ENCODE measurements at places on chromosomes 12 and 14.

DNA sequence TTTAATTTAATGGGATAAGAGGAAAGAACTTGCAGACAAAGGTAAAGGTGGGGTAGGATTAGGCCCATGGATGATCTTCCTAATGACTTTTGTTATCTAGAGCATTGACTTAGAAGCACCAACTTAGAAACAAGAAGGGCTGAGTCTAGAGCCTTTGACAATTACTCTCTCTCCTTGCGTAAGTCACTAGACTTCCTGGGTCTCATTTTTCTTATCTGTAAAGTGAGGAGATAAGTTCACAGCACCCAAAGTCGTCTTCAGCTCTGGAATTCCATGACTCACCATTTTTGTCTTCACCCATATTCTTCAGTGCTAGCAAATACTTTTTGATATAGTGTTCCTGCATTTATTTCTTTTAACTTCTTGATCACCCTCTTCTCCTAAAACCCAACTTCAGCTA, 75.7 kb downstream of the SSPN start:
- no peaks in the 10 kb centered on the region for H3K36me3 ChIP-seq
- no peaks in the 10 kb centered on the region for H3K27me3 ChIP-seq
- H3K4me3 ChIP-seq: no peak overlapping the region
- H3K27ac ChIP-seq: no peak overlapping the region
- no peak for DNase-seq

- no peak overlapping the region for H3K4me3 ChIP-seq
- no peak for DNase-seq
- H3K27ac ChIP-seq: no peak overlapping the region
- no peaks in the 10 kb centered on the region for H3K27me3 ChIP-seq
Measured at GRCh38 chr14:103395244-103395643, 10.0 kb downstream of the MARK3 start.

DNA sequence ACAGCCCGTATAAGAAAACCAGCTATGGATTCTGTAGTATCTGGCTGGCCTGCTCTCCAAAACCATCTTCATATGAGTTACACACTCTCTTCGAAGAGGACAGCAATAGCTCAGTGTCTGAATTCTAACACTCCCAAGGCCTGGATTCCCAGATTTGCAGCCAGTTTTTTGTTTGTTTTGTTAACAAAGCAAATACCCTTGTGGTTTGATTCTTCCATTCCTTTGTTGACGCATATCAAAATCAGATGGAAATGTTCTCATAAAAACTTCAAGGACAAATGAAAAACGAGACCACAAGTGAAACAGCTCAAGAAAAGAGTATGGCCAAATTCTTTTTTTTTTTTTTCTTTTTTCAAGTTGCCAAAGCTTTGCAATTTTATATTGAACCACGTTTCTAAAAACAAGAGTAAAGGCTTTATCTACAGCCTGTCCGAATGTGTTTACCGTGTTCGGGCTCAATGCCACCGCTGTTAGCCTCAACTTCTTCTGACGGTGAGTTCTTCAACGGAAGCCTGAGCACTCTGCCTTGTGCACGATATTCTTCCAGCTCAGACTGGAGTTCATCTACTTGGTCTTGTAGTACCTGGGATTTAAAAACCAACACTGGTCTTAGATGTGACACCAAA, 67.5 kb downstream of the NIN start:
- H3K27ac ChIP-seq: no peak overlapping the region
- no peak for DNase-seq
- H3K27me3 ChIP-seq: no peaks in the 10 kb centered on the region
- no peaks in the 10 kb centered on the region for H3K4me1 ChIP-seq
- no peak overlapping the region for H3K4me3 ChIP-seq

DNA sequence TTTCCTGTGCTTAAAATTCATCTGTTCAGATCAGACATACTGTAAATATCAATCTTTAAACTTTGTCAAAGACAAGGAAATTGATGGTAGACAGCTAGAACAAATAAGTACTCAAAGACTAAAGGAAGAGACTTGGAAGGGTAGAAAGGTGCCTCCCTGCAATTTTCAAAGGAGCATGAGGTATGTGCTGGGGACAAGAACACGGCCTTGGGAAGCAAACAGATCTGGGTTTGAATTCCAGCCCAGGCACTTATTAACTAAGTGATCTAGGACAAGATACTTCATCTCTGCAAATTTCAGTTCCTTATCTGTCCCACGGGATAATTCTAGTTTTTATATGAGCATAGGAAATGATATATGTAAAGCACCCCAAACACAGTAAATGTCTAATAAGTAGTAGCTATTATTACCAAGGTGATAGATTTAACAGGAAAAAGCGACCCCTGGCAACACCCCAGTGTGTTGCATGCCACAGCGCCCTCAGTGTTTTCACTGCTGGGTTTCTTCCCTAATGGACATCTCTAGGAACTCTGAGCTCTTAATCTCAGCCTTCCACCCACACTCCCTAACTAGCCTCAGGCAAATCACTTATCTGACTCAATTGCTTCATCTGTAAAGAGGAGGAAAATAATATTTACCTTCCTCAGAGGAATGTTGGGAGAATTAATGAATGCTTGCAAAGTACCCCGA, 44.7 kb upstream of the BMP4 start:
- no peaks in the 10 kb centered on the region for H3K27me3 ChIP-seq
- H3K36me3 ChIP-seq: no peaks in the 10 kb centered on the region
- no peak overlapping the region for H3K27ac ChIP-seq
- no peaks in the 10 kb centered on the region for H3K4me1 ChIP-seq

GRCh38 chr14:90797451-90797850, 18.8 kb downstream of the TTC7B start:
- H3K27me3 ChIP-seq: no peaks in the 10 kb centered on the region
- H3K27ac ChIP-seq: no peak overlapping the region
- H3K36me3 ChIP-seq: no peaks in the 10 kb centered on the region
- H3K4me1 ChIP-seq: peaks cover 15% of the 10 kb centered on the region
- no peak overlapping the region for H3K4me3 ChIP-seq

- no peaks in the 10 kb centered on the region for H3K27me3 ChIP-seq
- no peaks in the 10 kb centered on the region for H3K4me1 ChIP-seq
- no peak for DNase-seq
- no peak overlapping the region for H3K4me3 ChIP-seq
- H3K27ac ChIP-seq: no peak overlapping the region
- no peaks in the 10 kb centered on the region for H3K36me3 ChIP-seq
Measured at GRCh38 chr12:105567061-105567460, 236.6 kb downstream of the C12orf75 start.

- no peaks in the 10 kb centered on the region for H3K36me3 ChIP-seq
- no peaks in the 10 kb centered on the region for H3K27me3 ChIP-seq
- peak overlapping the region; percentile 69 for H3K27ac ChIP-seq
- no peak overlapping the region for H3K4me3 ChIP-seq
- peaks cover 39% of the 10 kb centered on the region for H3K4me1 ChIP-seq
- DNase-seq: no peak
Measured at GRCh38 chr12:109115404-109115757, 1.0 kb upstream of the ACACB start.

DNA sequence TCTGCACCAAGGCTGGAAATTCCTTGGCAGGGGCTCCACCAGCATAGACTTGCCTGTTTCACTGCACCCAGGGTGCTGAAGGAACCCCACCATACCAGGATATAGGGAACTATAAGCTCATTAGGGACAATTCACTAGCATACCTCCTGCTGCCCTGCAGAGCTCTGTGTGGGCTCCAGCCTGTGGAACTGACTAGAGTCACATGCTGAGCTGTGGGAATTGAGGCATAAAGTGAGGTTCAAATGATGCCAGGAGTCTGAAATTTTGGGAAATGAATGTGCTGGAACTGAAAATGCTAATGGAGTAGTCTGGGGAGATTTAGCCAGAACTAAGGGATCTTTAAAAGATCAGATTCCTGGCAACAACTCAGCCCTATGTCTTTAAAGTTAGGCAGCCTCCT, 7.3 kb upstream of the EMP1 start:
- no peaks in the 10 kb centered on the region for H3K36me3 ChIP-seq
- no peaks in the 10 kb centered on the region for H3K4me1 ChIP-seq
- no peak overlapping the region for H3K4me3 ChIP-seq
- no peak overlapping the region for H3K27ac ChIP-seq
- no peak for DNase-seq
